ENCODE measurements at places on chromosomes 6 and 20. TPM values are rescaled to one million over a fixed set of nuclear protein-coding genes. Genes with fewer than 3 reads are reported as not detected.

DNA sequence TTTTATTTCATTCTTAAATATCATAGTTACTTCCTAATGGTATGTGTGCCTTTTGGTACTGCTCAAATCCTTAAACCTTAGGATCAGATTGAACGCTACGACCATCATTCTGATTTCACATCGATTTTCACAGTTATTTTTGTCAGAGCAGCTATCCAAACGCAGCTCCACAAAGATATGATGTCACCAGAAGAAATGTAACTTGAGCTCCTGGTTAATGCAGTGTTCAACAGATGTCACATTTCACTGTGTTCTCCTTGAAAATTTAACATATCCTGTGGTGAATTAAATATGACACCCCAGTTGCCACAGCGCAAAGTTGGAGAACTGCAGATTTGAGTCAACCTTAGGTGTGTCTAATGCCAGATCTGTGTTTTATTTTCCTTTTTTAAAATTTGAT is 81.4 kb downstream of the CTNNBL1 start:
- no peak for DNase-seq
- no peak overlapping the region for H3K4me3 ChIP-seq
- H3K27me3 ChIP-seq: no peaks in the 10 kb centered on the region

ADTRP gene
- 1.0 TPM for polyA plus RNA-seq

GRCh38 chr6:82385102-82385501 is 21.5 kb downstream of the TPBG start:
- no peaks in the 10 kb centered on the region for H3K36me3 ChIP-seq
- H3K4me3 ChIP-seq: no peak overlapping the region
- H3K27me3 ChIP-seq: no peaks in the 10 kb centered on the region
- H3K4me1 ChIP-seq: no peaks in the 10 kb centered on the region
- DNase-seq: no peak

STX11 gene
- polyA plus RNA-seq: 2.5 TPM

ARFGEF3 gene
- 8.6 TPM for polyA plus RNA-seq
